ENCODE measurements at places on chromosomes 7 and 10.

GRCh38 chr10:24440817-24441797, 232.2 kb downstream of the KIAA1217 start:
- peak; percentile 25 for DNase-seq

- no peak for DNase-seq
These were observed at the start of gene SFRP5 for GRCh38 chr10:97771913-97772823. SFRP5 (minus strand) TSS chr10:97771999; CDS start chr10:97771833, 166 bp downstream.

GRCh38 chr10:62029401-62029800, 127.9 kb downstream of the ARID5B start:
- no peak for DNase-seq

DNA sequence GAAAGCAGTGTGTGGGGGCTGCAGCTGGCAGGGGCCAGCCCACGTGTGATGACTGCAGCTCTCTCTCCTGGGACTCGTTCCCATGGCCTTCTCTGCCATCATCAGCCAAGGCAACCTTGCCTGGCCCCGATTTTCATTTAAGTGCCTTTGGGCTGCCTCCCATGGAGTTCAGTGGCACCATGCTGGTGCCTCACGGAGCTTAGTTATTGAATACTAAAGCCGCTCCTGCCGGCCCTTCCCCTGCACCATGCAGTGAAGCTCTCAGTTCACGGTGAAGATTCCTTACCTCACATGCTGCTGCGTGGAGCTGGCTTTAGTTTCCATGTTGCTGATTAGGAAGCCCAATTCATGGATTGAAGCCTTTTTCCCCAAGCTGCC, 141.5 kb upstream of the EEPD1 start:
- no peak for DNase-seq

DNA sequence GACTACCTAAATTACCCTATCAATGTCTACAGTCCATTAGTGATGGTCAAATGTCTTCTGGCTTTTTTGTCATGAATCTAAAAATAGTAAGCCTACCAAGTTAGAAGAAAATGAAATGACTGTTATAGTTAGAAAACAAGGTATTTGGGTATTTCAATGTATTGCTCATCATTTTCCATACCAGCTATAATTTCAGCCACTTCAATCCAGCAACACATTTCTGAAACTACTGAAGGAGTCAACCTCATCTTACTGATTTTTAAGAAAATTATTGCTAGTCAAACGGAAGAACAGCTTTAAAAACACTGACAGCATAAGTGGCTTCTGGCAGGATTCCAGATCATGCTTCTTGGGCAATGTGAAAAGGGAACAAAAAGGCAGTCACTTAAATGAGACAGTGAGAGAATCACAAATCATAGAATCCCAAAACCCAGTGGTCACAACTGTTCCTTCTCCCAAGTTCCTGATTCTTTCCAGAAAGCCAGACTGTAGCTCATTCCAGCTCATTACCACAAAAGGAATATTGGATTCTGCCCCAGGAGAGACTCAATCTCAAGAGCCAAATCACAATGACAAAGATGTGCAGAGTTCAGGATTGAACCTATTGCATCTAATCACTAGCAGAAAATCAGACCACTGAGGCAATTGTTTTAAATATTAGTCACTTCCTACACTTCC, 61.2 kb upstream of the LRRN3 start:
- DNase-seq = peak; percentile 38

DNA sequence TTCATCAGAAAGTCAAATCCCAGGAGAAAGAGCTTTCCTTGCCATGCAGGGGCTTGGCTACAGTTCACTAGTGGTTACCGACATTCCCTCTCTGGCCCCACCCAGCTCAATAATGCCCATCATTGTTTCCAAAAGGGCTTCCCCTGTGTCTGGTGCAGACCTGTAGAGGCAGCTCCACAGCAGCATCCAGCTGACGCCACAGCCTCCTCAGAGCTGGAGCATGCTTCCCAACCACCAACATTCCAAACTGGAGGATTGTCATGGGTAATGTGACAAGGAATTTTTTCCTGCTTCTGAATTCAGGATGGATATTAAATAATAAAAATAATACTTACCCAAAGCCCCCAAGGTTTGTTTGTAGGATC, 77.4 kb downstream of the ZNF365 start:
- DNase-seq = no peak

All from adipocyte (in vitro differentiated cells).